ENCODE measurements at places on chromosomes 7 and 10. TPM values are rescaled to one million over a fixed set of nuclear protein-coding genes. Genes with fewer than 3 reads are reported as not detected.

ADIRF gene
- 1.5 TPM for total RNA-seq

SMC3 gene
- total RNA-seq: 18.4 TPM

CRTAC1 gene
- total RNA-seq: under 0.01 TPM

ACTR3C gene
- 1.2 TPM for total RNA-seq

SHTN1 gene
- 2.9 TPM for total RNA-seq

HOGA1 gene
- 0.32 TPM for total RNA-seq

NEUROG3 gene
- total RNA-seq: not detected

TMED4 gene
- total RNA-seq: 242 TPM

SPDYE2B gene
- total RNA-seq: not detected

PVRIG gene
- not detected for total RNA-seq

GPR15LG gene
- total RNA-seq: not detected

KCND2 gene
- total RNA-seq: 0.18 TPM

POLR2J2 gene
- 2.7 TPM for total RNA-seq

FBXL15 gene
- total RNA-seq: 7.7 TPM

NCOA4 gene
- total RNA-seq: 149 TPM

Data from smooth muscle cell of the umbilical artery (primary cell).